ENCODE measurements at places on chromosomes 13 and 19.
A peak's percentile ranks its signal among the peaks of the same experiment; 100 is the strongest.

DNA sequence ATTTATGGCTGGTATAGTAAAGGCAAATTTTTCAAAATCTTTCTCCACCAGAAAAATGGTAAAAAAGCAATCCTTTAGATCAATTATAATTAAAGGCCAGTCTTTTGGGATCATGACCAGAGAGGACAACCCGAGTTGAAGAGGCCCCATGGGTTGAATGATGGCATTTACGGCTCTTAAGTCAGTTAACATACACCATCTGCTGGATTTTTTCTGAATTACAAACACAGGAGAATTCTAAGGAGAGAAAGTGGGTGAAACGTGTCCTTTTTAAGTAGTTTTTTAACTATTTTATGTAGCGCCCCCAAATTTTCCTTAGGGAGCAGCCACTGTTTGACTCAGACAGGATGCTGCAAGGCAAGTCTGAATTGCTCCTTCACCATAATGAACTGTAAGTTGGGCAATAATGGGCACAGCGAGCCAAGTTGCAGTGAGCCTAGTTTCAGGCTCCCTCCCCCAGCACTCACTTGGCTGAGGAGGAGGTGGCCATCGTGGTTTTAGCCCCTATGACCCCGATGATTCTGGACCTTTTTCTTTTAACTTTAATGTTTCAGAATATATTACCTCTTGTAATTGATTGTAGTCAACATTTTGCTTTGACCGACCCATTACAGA lies 13.6 kb upstream of the ZNF611 start:
- no peak for DNase-seq

- no peak for DNase-seq
Observed at GRCh38 chr19:8680676-8681344, 17.8 kb downstream of the ACTL9 start.

DNA sequence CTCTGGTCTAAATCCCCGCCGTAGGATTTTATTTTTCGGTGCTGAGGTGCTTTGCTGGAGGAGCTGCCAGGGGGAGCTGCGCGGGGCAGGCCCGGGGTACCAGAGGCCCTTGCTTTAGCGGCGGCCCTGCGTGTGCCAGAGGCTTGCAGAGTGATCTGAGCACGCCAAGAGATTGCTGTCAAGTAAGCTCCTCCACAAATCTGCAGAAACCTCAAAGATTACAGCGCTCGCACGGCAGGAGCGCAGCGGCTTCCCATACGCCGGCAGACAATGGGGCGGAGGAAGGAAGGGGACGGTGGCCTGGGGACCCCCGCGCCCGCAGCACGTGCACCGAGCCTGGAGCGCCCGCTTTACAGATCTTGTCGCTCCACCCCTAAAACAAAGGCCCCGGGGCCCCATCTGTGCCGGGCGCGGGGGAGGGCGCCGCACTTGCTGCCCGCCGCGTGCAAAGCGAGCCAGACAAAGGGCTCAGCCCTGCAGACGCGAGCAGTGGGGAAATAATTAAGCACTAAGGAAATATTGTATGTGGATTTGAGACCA lies 9.1 kb upstream of the C19orf12 start:
- DNase-seq = peak; percentile 56

DNA sequence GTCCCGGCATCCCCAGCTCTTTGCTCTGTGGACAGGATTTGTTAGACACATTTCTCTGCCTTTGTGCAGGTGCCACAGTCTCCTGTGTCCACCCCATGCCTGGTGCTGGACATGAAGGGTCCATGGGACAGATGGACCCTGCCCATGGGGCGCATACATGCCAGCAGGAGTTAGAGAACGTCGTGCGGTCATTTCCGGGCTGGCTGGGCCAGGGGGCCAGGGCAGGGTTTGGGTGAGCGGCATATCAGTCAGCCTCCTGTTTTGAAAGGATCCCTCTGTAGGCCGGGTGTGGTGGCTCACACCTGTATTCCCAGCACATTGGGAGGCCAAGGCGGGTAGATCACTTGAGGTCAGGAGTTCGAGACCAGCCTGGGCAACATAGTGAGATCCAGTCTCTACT lies 11.0 kb downstream of the KLHL26 start:
- no peak for DNase-seq

- no peak for DNase-seq
Observed at GRCh38 chr19:44772959-44773358, 4.7 kb upstream of the CBLC start.

- DNase-seq = no peak
Observed at GRCh38 chr19:40286235-40286970, 1.3 kb upstream of the AKT2 start.

DNA sequence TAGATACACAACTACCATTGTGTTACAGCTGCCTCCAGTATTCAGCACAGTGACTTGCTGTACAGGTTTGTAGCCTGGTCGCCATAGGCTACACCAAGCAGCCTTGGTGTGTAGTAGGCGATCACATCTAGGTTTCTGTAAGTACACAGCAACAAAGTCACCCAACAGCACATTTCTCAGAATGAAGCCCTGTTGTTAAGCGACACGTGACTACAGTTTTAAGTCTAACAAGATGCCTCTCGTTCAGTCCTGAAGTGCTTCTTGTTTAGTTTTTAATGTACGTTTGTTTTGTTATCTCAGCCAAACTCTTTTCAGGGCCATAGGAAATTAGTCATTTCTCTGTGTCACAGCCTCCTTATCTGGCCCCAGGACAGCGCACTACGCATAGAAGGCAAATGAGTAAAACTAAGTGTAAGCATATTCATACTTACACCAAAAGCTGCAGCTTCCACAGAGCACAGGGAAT lies 50.0 kb upstream of the GPR183 start:
- DNase-seq = no peak

- no peak for DNase-seq
Observed at GRCh38 chr13:43240278-43240677, 216.9 kb downstream of the DNAJC15 start.

DNA sequence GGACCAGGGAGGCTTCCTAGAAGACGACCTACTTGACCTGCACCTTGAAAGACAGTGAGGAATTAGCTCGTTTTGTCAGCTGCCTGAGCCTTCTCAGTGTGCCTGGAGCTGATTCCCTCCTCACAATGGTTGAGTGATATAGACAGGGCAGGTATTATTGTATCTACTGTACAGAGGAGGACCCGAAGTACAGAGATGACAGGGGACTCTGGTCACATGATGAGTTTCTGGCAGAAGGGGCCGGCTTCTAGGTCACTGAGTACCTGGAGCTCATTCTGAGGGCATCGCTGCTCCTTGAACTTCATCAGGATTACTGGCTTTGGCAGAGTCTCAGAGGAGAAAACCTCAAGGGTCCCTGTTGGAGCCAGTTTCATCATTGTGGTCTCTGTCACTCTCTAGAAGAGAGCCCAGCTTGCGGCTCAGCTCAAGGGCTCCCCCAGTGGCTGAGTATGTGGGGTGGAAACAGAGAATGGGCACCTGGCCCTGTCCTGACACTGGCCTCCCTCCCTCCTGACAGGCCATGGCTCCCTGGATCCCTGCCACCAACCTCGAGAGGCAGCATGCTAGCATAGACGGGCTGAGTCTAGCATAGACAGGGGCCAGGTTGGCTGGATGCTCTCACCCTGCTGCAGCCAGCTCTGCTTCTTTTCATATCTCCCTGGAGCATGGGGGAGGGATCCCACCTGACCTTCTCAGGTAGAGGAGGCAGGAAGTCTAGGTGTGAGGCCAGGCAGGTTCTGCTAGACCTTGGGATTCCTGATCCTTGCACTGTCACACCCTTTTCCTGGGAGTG lies 38.7 kb downstream of the NFIX start:
- DNase-seq = peak; percentile 73

DNA sequence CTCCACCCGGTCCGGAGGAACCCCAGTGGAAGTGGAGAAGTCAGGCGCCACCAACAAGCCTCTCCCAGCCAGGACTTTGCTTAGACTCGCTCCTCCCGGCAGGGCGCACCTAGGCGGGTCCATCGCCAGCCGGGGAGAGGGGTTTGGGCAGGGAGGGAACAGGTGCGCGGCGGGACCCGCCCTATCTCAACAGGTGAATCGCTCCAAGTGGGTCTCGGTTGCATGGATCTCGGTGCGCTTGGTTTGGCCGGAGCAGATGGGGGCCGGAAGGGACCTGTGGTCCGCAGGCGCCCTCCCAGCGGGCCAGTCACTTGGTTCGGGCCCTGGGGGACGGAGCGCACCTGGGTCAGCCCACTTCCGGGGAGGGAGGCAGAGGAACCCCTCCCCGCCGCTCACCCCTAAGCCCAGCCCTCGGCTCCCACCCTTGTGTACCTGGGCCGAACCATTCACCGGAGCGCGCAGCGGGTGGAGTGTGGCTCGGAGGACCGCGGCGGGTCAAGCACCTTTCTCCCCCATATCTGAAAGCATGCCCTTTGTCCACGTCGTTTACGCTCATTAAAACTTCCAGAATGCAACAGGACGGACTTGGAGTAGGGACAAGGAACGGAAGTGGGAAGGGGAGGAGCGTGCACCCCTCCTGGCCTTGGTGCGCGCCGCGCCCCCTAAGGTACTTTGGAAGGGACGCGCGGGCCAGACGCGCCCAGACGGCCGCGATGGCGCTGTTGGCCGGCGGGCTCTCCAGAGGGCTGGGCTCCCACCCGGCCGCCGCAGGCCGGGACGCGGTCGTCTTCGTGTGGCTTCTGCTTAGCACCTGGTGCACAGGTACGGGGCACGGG lies at the start of gene LSR:
TSS of gene LSR (plus strand) at position 693 of the 836 bp plus-strand sequence. CDS start at position 714, 21 bp downstream.
- DNase-seq = no peak

DNA sequence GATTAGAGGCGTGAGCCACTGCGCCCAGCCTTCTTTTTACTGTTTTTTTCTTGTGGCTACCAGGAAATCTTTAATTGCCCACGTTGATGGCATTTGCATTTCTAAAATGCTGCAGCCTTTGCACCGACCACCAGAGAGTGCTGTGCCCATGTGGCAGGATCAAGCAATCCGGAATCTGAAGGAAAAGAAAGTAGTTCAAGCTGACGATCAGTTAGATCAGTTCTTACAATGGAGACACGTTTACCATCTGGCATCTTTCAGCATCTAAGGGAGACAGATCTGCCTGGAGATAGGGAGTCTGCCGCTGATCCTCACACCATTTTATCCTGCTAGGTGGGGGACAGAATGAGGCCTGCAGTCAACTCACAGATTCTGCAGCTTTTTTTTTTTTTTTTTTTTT lies 19.9 kb downstream of the TINCR start:
- peak; percentile 53 for DNase-seq

- DNase-seq = no peak
Observed at GRCh38 chr19:45440873-45441654, 17.3 kb upstream of the ERCC1 start.

DNA sequence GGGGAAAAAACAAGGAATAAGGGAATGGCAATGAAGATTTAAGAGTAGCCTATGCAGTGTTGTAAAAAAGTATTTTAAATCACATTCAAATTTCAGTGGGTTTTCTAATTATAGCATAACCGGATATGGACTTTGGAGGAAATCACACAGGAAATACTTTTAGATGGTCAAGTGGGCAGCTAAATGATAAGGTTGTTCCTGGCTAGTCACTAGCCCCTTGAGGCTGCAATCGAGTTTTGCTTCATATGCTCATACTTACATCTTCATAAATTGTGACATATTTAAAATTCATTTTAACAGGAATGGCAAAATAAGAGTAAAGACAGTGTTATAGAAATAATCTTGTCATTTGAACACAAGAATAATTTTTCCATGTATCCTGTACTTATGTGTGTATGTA lies 88.9 kb downstream of the WDFY2 start:
- DNase-seq = no peak

DNA sequence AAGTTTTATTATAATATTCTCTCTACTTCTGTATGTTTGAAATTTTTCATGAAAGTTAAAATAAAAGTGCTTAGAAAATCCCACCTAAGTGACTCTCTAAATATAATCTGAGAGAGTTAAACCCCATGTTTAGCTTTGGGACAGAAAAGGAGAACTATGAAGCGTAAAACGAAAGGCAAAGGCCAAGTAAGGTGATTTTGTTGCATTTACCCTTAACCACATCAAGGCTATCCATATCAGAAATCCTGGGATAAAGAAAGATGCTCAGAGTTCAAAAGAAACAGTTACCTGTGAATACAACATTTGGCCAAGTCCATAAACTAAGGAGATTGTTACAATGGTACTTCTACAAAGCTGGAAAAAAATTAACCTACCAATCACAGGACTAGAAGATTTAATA lies 31.3 kb downstream of the UBL3 start:
- no peak for DNase-seq

GRCh38 chr19:38375748-38376147 lies 1.4 kb downstream of the PSMD8 start:
- DNase-seq = no peak

- no peak for DNase-seq
Observed at GRCh38 chr13:92530364-92530763, 696.2 kb upstream of the GPC6 start.

GRCh38 chr13:102233566-102234208 lies 168.2 kb downstream of the FGF14 start:
- DNase-seq = no peak

DNA sequence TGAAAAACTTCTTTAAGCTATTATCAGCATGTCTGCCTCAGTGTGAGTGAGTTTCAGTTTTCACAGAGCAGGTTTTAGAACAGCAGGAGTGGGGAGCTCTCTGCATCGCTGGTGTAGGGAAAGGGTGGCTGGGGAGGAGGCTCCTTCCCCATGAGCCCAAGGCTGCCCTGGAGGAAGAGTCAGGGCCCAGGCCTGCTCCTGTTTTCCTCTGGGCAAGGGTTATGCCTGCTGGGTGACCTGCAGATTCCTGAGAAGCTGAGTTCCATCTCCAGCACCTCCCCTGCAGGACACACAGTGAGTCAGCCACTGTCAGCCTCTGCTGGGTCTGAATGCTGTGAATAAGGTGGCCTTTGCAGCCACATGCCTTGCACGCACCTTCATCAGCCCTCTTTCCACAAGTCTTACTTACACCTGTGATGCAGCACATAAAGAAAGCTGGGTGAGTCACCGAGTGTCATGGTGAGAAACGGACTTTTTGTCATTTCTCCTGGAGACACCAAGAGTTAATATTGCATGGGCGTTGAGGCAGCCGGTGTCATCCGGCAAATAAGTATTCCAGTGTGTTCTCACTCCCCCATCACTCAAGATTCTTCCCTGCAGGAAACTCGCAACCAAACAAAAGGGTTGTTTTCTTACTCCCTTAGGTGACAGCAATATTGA lies 186.4 kb upstream of the KL start:
- no peak for DNase-seq

- DNase-seq = no peak
Observed at GRCh38 chr19:44722131-44723121, 23.5 kb downstream of the CEACAM16 start.

- no peak for DNase-seq
Observed at GRCh38 chr13:80297094-80297493, 43.8 kb downstream of the SPRY2 start.

DNA sequence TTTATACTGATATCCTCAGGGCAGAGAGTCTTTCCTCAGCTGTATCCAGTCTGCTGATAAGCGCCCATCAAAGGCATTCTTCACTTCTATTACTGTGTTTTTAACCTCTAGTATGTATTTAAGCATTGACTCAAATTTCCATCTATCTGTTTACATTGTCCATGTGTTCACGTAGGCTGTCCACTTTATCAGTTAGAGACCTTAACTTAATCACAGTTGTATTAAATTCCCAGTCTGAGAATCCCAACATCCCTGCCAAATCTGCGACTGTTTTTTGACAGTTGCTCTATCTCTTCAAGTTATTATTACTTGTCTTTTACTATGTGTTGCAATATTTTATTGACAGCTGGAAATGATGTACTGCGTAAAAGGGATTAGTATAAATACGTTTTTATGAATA lies 1613.7 kb upstream of the MIR17HG start:
- DNase-seq = no peak

All from glutamatergic neuron (in vitro differentiated cells).